ENCODE measurements at places on chromosomes 11 and 22.

DNA sequence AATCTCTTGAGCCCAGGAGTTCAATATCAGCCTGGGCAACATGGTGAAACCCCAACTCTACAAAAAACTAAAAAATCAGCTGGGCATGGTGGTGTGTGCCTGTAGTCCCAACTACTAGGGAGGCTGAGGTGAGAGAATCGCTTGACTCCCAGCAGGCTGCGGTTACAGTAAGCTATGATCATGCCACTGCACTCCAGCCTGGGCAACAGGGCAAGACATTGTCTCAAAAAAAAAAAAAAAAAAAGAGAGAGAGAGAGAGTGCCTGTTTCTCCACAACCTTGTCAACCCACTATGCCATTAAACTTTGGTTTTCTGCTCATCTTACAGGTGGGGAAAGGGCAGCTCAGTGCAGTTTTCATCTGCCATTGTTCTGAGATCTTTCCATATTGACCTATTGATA is 5.1 kb downstream of the FOLR3 start:
- DNase-seq, result no peak

- no peak for DNase-seq
Observed at GRCh38 chr11:13450832-13451397, 12.1 kb downstream of the BTBD10 start.

GRCh38 chr11:132604431-132604830 is 927.9 kb downstream of the OPCML start:
- no peak for DNase-seq

- no peak for DNase-seq
Observed at GRCh38 chr11:113531575-113532451, 56.6 kb upstream of the DRD2 start.

DNA sequence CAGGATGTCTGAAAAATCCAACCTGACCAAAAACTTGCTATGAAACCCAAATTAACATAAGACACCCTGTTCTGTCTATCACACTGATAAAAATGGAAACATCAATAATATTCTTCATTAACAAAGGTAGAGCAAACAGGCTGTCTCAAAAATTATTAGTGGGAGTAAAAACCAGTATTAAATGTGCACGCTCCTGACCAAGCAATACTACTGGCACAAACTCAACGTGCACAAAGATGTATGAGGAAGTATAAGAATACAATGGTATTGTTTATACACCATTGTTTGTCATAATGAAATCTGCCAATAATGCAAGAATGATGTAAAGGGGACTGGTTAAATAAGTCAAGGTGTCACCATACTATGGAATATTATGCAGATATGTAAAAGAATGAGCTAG is 288.5 kb downstream of the MN1 start:
- DNase-seq, result peak; percentile 66

- DNase-seq, result no peak
Observed at GRCh38 chr11:8258784-8259183, 4.9 kb downstream of the LMO1 start.

DNA sequence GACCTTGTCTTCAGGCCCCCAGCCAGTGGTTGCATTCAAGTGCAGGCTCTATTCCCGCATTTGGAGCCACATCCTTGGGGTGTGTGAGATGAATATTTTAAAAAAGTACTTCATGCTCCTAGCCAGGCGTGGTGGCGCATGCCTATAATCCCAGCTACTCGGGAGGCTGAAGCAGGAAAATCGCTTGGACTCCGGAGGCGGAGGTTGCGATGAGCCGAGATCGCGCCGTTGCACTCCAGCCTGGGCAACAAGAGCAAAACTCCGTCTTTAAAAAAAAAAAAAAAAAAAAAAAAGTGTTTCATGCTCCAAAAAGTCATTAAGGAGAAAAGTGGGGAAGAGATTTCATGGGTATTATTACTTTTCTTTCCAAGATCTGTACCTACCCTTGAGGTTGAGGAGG is 18.0 kb downstream of the SCUBE1 start:
- no peak for DNase-seq

- DNase-seq, result no peak
Observed at GRCh38 chr11:6717426-6717825, 34.3 kb upstream of the MRPL17 start.

DNA sequence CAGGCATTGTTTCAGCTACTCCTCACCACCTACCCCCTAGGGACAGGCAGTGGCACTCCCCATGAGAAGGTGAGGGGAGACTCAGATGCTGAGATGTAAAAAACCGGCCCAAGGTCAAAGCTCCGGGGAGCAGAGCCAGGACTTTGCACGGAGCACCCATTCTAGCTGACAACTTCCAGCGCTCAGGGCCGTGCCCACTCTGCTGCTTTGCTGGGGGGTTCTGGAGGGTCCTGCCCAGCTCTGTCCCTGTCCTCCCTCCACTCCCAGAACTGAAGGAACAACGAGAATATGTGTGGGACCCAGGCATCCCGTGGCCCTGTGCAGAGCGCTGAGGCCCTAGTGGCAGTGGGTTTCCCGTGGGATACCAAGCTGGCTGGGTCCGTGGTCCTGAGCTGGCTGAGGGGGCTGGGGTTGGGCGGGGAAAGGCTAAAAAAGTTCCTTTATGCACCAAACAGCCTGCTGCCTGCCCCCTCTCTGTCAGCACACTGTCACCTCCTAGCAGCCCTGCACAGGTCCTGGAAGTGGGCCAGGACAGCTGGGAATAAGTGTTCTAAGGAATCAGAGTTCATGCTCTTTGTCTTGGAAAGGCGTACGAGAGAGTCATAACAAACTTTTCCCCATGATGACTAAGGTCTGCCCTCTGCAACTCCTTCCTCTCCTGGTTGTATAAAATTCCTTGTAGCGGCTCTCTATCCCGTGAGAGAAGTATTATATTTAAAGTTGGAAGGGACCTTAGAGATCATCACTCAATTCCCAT is 1.9 kb downstream of the MS4A10 start:
- peak; percentile 98 for DNase-seq

DNA sequence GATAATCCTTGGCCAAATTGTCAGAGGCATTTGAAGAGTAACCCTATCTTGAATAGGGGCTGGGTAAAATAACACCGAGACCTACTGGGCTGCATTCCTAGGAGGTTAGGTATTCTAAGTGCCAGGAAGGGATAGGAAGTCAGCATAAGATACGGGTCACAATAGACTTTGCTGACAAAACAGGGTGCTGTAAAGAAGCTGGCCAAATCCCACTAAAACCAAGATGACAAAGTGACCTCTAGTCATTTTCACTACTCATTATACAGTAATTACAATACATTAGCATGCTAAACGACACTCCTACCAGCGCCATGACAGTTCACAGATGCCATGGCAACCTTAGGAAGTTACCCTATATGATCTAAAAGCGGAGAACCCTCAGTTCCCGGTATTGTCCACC is 964 bp upstream of the REXO2 start:
- DNase-seq, result peak; percentile 28

- peak; percentile 72 for DNase-seq
Observed at GRCh38 chr22:21102659-21103267, 57.0 kb downstream of the LRRC74B start.

DNA sequence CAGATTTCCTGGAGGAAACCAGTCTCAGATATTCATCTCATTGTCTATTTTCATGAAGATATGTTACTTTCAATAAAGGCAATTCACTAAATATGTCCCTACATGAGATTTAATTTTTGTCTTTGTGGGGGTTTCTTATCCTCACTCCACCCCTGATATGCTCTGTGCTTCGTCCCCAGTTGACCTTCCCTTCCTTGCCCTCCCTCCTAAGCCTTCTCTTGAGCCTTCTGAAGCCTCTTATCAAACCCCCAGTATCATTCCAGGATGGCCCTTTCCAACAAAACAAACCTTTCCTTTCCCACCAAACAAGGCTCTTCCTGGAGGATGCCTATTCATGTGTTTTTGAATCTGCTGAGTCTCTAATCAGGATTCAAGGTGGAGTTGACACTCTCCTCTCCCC is 44.8 kb downstream of the CSNK2A3 start:
- DNase-seq, result no peak

DNA sequence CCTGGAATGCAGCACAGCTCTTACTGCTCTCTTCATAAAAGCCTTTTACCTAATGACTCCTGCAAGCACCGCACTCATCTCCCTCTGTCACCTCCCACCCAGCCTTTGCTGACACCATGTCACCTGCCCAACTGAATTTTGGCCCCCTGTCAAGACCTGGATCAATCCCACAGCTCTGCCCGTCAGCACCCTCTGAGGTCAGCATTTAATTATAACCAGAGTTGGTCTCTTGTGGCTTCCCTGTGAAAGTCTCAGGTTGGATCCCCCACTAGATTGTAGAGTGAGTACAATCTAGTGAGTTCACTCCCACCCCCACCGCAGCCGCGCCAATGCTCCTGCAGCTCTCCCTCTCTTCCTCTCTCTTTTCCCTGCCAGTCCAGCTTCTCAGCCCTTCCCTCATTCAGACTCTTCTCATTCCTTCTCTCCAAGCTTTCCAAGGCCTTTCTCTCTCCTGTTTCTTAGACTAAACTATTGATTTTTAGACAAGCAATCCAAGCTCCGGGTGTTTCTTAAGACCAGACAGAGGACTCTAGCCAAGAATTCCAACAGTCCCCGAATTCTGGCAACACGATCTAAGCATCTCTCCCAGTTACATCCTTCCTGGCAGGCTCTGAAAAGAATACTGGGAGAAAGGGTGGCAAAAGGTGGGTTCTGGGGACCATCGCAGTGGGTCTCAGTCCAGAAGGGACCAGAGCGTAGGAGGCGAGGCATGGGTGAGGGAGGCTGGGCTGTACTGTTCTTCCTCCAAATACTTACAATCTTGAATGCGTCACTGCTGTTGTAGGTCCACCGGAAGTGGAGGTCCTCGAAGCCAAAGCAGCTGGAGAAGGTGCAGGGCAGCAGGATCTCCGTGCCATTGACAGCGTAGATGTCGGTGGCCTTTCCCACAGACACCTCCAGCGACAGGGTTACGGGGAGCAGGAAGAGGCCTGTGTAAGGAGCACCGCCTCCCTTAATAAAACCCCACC is 8.0 kb downstream of the SCN4B start:
- no peak for DNase-seq

- peak; percentile 23 for DNase-seq
Observed at GRCh38 chr22:50186761-50187523, 1.2 kb downstream of the TRABD start.

- DNase-seq, result no peak
Observed at GRCh38 chr22:21077884-21078508, 32.2 kb downstream of the LRRC74B start.

GRCh38 chr11:61737131-61737530 is 15.3 kb upstream of the MYRF start:
- no peak for DNase-seq

GRCh38 chr11:27212248-27212780 is 150.7 kb downstream of the CCDC34 start:
- DNase-seq, result no peak

- DNase-seq, result no peak
Observed at GRCh38 chr11:15651816-15652215, 537.1 kb downstream of the INSC start.

DNA sequence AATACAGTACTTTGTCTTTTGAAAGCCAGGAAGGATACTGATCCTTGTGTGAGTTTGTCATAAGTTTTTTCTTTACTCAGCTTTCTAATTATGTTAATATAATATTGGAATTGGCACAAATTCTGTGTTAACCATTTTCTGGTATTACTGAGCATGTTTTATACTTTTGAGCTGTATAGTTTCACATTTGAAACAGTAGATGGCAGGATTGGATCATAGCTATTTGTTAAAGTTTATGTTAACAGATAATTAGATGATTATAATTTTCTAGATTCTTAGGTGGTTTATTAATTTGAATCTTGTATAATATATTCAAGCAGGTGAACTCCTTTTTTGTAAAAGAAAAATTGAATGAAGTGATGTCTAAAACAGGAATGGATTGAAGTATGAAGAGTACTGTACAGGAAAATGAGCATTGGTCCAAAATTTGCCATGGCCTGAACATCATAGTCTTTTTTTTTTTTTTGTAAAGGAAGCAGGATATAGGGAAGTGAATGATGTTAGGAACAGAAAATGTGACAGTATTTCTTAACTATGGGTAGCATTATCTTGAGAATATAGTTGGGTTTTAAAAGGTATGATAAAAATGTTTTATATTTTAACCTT is 102.0 kb downstream of the CYP2R1 start:
- peak; percentile 49 for DNase-seq

DNA sequence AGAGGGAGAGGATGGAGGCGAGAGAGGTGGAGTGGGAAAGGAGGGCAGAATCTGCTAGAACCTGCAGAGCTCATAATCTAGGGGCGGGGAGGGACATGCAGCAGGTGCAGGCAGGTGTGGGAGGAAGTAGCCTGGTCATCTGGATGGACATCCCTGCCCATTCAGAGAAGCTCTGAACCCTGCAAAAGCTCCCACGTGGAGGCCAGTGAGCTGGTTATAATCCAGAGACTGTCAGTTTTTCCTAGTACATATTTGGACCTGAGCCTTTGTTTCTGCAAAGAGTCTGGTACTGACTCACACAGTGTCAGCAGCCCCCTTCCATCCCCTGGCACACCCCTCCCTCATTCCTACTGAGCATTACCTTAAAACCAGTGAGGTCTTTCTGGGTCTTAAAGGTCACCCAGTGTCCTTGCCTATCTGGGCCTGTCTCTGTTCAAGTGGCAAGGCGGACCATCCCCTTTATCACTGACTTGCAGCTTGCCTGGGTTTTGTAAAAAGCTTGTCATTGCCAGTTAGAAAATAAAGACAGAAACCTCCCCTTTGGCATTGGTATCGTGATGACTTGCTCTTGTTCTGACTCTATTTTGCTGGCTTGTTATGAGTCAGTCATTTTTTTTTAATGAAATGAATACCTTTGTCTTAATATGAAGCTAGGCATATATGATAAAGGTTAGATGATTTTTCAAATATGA is 26.1 kb downstream of the PTPRJ start:
- no peak for DNase-seq

DNA sequence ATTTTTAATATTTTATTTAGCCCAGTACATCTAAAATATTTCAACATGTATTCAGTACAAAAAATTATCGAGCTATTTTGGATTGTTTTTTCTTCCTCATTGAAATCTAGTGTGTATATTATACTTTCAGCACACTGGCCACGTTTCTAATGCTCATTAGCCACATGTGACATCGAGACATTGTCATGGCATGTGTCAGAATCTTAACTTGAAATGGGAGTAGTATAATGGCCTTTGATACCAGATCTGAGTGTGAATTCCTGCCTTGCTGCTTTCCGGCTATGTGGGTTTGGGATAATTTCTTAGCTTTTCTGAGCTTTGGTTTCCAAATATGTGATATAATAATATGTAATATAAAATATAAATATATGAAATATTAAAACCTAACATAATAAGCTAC is 54.3 kb downstream of the BCL2L13 start:
- no peak for DNase-seq

DNA sequence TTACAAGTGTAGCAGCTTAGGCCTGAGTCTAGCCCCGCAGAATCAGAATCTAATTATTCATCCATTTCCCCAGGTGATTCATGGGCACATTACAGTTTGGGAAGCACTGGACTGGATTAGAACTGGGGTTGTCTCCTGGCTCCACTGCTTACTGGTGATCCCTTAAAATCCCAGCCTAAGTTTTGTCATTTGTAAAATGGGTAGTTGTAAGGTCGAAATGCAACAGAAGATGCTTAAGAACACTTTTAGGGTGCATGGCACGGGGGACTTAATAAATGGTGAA is 1.3 kb downstream of the STX3 start:
- peak; percentile 52 for DNase-seq

- no peak for DNase-seq
Observed at GRCh38 chr11:131253656-131254151, 116.7 kb upstream of the NTM start.

Data from dermis blood vessel endothelial cell (primary cell).